COLO829 (cell line): ENCODE measurements at places on chromosomes 4 and X.
A peak's percentile ranks its signal among the peaks of the same experiment; 100 is the strongest.

DNA sequence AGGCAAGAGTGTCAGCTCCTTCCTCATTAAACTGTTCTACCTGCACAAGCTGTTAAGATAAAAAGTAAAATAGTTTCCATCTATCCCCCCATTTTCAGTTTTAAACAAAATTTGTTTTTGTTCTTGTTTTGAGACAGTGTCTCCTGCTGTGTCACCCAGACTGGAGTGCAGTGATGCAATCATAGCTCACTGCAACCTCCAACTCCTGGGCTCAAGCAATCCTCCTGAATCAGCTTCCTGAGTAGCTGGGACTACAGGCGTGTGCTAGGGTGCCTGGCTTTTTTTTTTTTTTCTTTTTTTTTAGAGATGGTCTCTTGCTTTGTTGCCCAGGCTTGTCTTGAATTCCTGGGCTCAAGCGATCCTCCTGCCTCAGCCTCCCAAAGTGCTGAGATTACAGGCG is 105.4 kb downstream of the HS6ST2 start:
- no peak for DNase-seq

GRCh38 chrX:151359341-151359740 is 37.7 kb upstream of the VMA21 start:
- no peak for DNase-seq

DNA sequence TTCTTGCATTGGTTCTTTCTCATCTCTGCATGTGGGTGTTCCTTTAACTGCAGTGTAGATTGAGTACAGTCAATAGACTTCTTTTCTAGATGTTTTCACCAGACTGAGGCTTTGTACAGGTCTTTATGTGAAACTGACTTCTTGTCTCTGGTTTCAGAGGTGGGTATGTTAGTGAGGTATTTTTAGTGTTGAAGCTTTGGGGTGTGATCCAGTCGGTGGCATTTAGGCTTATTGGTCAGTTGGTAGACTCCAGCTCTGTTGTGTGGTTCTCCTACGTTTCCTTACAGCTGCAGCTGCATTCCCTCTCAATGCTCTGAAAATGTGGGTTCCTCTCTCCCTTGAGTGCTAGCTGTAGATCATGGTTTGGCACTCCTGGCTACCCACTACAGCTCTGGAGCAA is 21.3 kb upstream of the AMBN start:
- DNase-seq, result no peak

- no peak for DNase-seq
Measured at GRCh38 chr4:142160509-142160908, 524.1 kb downstream of the IL15 start.

GRCh38 chr4:113641025-113641431 is 120.5 kb downstream of the CAMK2D start:
- no peak for DNase-seq

DNA sequence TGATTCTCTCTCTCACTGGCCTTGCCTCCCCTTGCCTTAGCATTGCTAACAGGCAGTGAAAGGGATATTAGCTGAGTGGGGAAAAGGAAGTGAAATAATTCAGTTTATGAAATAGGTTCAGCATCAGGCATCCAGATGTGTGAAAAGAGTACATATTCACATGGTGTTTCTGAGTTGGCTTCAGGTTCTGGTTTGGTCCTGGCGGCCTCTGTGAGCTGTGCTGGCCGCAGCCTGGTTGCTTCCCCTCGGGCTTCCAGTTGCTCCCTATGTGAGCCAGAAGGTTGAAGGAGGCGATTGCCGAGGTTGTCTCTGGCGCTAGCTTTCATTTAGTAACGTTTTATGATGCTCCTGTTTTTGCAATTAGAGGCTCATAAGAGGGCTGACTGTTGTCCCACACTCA is 99.1 kb upstream of the TLR2 start:
- no peak for DNase-seq

DNA sequence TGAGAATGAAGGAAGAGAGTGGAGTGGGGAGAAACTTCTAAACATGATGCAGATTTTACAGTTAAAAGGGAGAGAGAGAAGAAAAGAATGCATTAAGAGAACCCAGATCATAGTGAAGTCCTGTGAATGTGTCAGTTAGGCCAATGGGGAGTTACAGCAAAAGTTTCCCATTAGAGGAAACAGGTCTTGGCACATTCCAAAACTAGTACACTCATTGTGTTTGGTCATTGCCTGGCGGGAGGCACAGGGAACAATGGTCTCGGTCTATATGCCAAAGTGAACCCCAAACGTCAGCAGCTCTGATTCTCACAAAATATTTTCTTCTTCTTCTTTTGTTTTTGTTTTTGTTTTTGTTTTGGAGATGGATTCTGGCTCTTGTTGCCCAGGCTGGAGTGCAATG is 284.5 kb upstream of the CTSO start:
- no peak for DNase-seq

GRCh38 chr4:83552083-83552482 is 16.2 kb downstream of the GPAT3 start:
- DNase-seq, result peak; percentile 94
